ENCODE measurements at places on chromosomes 16 and 17. TPM values are rescaled to one million over a fixed set of nuclear protein-coding genes. Genes with fewer than 3 reads are reported as not detected.

The POLR3K gene
- total RNA-seq = 17.6 TPM

The KREMEN2 gene
- 4.5 TPM for total RNA-seq

The TTLL6 gene
- 3.5 TPM for total RNA-seq

The TNK1 gene
- total RNA-seq = 11.5 TPM

The SUPT4H1 gene
- total RNA-seq = 82.9 TPM

The CPHXL2 gene
- total RNA-seq = not detected

The TMEM132E gene
- total RNA-seq = 1.2 TPM

The PHOSPHO1 gene
- total RNA-seq = not detected

The VMO1 gene
- 1.2 TPM for total RNA-seq

Data from type B pancreatic cell (in vitro differentiated cells).